Chondrocyte (in vitro differentiated cells): ENCODE measurements at places on chromosomes 16 and 17.

- H3K36me3 ChIP-seq = no peaks in the 10 kb centered on the region
- no peak for DNase-seq
- no peak overlapping the region for H3K4me3 ChIP-seq
- H3K27ac ChIP-seq = peak overlapping the region; percentile 97
Observed at GRCh38 chr16:66661210-66661560, 35.4 kb downstream of the CMTM4 start.

DNA sequence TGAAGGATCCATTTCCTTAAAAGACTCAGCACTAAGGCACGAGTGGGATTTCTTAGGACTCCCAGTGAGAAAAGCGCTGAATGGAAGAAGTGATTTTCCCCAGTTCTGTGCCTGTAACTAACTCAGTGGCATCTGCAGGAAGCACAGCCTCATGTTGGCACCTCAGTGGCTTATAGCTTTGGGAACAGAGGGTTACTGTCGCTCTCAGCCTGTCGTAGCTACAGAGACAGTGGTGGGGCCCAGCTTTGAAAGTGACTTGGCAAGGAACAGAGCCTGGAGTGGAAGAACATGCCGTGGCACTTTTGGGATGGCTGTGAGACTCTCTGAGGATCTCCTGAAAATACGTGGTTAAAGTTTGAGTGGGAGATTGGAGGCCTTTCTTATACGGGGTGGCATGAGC is 242.4 kb upstream of the MYOCD start:
- no peak overlapping the region for H3K27ac ChIP-seq
- H3K27me3 ChIP-seq = no peaks in the 10 kb centered on the region
- H3K4me1 ChIP-seq = no peaks in the 10 kb centered on the region
- no peak for DNase-seq
- H3K4me3 ChIP-seq = no peak overlapping the region

DNA sequence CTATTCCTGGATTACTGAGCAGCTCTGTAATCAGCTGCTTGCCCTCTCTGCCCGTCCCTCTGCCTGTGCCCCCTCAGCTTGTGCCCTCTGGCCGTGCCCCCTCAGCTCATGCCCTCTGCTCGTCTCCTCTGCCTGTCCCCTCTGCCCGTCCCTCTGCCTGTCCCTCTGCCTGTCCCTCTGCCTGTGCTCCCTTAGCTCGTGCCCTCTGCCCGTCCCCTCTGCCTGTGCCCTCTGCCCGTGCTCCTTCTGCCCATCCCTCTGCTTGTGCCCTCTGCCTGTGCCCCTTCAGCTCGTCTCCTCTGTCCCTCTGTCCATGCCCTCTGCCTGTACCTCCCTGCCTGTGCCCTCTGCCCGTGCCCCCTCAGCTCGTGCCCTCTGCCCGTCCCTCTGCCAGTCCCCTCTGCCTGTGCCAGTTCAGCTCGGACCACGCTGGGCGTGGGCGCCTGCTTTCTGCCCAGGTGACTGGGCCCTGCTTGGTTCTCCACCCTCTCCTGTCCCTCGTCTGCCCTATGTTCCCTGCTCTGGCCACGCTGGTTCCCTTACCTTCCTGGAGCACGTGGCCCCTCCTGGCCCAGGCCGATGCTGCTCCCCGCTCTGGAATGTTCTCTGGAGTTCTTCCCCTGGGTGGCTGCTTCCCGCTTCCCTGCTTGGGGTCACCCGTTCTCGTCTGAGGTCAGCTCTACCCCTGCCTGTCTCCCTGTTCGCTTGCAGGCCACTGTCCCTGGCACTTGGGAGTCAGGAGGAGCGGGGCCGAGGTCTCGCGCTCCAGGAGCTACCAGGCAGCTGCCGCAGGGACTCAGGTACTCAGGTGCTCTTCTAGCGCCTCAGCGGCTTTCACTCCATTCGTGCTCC is 63.9 kb downstream of the BANP start:
- peak; percentile 75 for DNase-seq
- no peaks in the 10 kb centered on the region for H3K27me3 ChIP-seq
- no peak overlapping the region for H3K4me3 ChIP-seq
- H3K4me1 ChIP-seq = peaks cover 38% of the 10 kb centered on the region

DNA sequence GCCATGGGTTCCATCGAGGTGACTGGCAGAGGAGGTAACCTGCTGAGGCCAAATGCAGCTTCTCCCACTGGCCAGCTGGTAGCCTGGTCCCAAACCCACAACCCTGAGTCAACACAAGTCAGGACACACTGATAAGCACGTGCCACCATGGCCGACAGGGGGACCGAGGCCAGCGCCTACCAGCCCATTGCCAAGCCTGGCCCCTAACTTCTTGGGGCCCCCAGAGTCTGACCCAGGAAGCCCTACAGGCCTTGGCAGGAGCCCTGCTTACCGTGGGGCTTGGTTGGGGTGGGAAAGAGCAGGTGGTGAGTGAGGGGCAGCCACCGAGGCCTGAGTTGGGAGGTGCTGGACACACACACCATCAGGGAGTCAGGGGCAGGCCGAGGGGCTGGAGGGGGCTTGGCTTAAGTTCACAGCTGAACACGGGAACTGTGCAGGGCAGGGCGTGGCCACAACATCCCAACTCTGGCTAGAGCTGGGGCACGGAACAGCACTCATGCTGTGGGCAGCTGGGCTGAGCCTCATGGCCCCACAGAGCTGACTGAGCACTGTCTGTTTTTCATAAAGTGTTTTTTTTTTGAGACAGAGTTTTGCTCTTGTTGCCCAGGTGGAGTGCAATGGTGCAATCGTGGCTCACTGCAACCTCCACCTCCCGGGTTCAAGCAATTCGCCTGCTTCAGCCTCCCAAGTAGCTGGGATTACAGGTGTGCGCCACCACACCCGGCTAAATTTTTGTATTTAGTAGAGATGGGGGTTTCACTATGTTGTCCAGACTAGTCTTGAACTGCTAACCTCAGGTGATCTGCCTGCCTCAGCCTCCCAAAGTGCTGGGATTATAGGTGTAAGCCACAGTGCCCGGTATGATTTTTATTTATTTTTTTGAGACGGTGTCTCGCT is 5.5 kb downstream of the MRPL28 start:
- peaks cover 5% of the 10 kb centered on the region for H3K4me1 ChIP-seq
- H3K36me3 ChIP-seq = peaks cover 5% of the 10 kb centered on the region
- H3K27ac ChIP-seq = no peak overlapping the region

GRCh38 chr17:79077587-79077986 is 3.0 kb downstream of the ENGASE start:
- peak; percentile 89 for DNase-seq
- H3K4me3 ChIP-seq = no peak overlapping the region
- no peaks in the 10 kb centered on the region for H3K27me3 ChIP-seq
- peaks cover 10% of the 10 kb centered on the region for H3K4me1 ChIP-seq
